ENCODE measurements at places on chromosomes 16 and 17. TPM values are rescaled to one million over a fixed set of nuclear protein-coding genes. Genes with fewer than 3 reads are reported as not detected.

GRCh38 chr17:56910509-56911235 is 3.2 kb downstream of the TRIM25 start:
- no peak for DNase-seq

- DNase-seq = no peak
These were observed 117.8 kb downstream of the SLC39A11 start for GRCh38 chr17:72974605-72975232.

DNA sequence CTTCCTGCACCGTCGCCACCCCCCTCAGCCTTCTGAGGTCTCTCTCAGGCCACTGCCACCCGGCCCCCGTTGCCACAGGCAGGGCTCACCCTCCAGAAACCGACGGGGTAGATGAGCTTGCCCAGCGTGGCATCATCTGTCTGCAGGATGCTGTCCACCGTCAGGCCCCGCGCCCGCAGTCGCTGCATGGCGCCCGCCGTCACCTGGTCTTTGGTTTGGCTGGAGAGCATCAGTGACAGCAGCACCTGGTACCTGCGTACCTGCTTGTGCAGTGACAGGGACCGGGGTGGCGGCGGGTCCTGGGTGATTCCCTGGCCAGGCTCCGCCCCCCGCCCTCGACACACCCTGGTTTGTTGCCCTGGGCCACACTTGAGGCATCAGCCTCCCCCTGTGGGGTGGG is 3.1 kb downstream of the NTHL1 start:
- DNase-seq = no peak

DNA sequence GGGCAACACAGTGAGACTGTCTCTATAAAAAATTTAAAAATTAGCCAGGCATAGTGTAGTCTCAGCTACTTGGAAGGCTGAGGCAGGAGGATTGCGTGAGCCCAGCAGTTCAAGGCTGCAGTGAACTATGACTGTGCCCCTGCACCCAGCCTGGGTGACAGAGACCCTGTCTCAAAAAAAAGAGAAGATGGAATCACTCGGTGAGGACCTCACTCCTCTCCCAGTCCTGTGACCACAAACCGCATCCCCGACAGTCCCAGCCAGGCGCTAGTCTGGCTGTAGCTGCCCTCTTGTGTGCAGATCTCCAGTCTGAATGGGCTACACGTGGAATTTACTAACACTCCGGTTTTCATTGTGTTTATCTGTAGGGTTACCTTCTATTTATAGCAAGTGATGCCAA is 11.1 kb downstream of the DEXI start:
- DNase-seq = no peak

DNA sequence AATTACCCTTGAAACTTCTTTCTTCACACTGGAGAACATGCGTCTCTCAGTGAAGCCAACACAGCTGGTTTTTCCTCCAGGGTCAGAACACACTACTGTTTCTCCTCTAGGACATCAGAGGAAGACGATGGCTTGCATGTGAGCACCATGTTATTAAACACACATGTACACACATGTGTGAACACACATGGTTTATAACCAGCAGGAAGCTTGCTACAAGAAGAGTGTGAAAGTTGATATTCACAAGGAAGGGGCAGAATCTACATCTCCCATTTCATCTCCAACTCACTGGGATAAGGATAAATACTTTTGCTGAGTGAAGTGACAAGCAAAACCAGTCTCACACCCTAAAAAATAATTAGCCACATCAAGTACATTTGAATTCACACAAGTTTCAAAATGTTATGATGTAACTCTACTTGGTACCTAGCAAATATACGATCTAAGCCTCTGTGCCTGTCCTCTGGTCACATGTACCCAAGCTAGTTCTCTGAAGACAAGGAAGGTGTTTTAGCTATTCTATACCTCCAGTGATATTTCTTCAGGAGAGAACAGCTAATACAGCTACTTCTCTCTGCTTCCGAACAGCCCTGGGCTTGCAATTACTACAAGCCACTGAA is 127.7 kb downstream of the PARN start:
- no peak for DNase-seq

DNA sequence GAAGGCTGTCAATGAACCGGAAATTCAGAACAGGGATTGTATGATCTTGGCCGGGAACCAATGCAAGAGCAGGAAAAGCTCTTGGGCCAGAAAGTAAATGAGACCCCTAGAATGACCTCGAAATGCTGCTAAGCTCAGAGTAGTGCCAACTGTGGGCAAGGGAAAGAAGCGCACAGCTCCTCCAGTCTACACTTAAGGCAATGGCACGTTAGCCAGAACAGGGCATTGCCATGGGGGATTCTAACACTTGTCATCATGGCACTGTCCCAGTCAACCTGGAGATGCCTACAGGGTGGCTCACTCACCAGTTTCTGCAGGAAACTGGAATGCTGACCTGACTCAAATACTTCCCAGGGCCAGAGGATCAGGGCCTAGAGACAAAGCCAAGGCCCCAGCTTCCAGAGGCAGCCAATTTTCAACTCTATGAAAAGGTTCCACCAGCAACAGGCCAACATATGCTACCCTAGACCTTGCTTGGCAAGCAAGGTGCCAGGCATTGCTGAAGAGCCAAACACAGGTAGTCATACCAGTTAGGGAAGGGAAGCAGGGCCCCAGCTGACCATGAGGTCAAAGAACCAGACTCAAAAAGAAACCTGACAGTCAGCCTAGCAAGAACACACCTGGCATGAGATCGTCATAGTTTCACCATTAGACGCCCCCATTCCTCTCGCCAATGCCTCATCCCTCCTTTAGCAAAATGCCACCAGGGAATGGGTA is 34.9 kb downstream of the ARHGAP17 start:
- DNase-seq = no peak

DNA sequence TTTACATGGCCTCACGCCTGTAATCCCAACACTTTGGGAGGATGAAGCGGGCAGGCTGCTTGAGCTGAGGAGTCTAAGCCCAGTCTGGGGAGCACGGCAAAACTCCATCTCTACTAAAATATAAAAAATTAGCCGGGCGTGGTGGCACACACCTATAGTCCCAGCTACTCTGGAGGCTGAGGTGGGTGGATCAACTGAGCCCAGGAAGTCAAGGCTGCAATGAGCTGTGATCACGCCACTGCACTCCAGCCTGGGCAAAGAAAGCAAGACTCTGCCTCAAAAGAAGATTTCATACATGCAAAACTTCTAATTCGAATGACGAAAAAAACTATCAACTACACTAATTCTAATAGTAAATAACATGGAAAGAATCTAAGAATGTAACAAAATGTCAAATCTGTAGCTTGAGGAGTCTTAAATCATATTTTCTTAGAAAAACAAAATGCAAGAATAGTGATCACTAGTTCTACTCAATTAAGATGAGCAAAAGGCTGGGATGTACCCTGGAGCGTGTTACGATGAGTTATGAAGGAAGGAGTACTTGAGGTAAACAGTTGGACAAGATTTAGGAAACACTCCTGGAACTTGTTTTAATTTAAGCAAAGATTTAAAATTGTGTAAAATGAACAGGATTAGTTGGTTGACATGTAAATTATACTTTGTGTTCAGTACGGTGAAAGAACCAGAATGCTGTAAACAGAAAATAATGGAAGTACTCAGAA is 20.7 kb downstream of the YWHAE start:
- DNase-seq = no peak

- DNase-seq = no peak
These were observed 177.3 kb downstream of the SEC14L1 start for GRCh38 chr17:77318021-77318420.

DNA sequence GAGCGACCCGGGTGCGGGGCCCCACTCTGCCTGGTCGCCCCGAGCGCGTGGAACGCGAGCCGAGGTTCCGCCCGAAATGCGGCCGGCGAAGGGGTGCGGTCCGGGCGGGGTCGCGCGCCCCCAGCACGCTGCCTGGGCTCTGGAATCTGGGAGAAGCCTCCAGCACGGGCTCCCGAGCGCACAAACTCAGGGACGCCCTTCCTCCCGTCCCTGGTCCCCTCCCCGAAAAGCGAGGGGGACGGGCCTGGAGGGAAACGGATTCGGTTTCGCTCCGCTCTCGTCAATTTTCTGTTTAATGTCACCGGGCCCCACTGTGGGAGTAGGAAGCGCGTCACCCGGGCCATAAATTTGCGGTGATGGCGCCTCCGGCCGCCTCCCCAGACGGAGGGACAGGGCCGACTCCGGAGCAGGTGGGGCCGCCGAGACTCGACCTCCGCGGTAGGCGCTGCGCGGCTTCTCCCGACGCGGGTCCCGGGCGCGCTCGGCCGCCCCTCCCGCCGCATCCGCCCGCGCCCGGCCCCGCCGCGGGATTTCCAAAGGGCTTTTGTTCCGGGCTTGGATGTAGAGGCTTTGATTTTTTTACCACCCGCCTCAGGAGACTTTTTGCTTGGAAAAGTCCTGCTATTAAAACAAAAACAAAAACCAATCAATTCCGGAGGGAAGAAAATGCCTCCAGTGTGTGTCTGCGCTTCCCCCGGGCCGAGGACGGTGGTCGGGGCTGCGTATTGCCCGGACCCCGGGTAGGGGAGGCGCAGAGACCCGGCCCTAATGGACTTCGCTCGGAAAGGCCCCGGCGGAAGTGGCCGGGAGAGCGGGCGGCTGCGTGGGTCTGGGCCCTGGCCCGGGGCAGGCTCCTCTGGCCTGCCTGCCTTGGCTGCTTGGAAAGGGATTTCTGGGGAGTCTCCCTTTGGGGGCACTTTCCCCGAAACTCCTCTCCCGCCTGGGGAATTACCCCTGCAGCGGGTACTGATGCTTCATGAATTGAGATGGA is 7.9 kb upstream of the BAHCC1 start:
- DNase-seq = peak; percentile 80

GRCh38 chr17:19978209-19978802 is 678 bp upstream of the AKAP10 start:
- DNase-seq = peak; percentile 80

DNA sequence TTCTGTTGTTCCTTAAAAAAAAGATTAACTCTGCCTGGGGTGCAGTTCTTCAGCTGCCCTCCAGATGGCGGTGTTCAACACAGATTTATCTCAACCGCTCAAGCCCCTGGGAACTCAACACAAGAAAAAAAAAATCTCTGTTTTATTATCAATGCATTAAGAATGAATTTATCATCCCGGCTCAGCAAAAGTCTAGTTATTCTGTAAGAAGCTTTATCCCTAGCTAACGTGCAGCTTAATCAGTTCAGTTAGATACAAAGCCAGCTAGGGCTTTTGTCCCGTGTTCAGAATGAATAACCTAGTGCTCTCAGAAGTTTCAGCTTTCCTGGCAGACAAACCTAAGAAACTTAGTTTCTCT is 475.9 kb upstream of the CCL2 start:
- DNase-seq = no peak

DNA sequence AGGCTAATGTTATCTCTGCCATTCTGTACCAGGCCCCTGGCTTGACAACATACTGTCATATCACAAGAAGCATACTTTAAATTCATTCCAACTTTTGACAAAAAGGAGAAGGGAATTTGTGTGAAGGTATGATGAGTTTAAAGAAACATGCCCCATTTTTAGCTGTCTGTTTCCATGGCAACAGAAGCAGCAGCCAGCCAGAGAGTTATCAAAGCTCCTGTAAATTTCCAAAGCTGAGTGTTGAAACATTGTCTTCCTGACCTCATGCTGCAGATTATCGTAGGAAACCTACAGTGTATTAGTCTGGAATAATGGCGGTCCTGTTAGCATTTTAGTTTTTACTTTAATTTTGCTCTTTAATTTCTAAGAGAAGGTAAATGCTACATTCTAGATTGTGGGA is 124.9 kb downstream of the MRTFB start:
- DNase-seq = no peak

DNA sequence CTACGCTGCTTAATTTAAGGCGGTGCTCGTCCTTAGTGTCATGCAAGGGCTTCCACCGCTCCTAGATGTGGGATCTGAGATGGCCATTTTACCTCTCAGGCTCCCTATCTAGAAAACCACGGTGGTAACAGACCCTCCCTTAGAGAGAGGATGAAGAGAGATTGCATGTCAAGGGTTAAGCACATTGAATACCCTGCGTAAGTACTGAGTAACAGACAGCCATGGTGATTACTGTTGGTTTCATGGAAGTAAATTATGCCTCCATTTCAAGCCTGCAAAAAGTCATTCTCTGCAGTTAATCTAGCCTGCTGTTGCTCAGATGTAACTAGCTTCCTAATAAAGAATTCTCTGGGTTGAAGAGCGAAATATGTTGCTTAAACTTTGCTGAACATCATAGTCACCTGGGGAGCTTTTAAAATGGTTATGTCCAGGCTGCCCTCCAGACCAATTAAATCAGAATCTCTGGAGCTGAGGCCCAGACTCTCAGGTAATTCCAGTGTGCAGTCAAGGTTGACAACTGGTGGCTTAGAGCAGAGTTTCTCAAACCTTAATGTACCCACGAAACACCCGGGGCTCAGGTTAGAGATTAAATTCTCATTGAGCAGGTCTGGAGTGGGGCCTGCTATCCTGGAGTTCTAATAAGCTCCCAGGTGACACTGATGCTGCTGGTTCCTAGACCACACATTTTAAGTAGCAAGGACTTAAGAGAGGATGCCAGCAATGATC is 167.1 kb downstream of the SNX29 start:
- no peak for DNase-seq

GRCh38 chr17:2801841-2802240 is 5.6 kb downstream of the RAP1GAP2 start:
- no peak for DNase-seq

DNA sequence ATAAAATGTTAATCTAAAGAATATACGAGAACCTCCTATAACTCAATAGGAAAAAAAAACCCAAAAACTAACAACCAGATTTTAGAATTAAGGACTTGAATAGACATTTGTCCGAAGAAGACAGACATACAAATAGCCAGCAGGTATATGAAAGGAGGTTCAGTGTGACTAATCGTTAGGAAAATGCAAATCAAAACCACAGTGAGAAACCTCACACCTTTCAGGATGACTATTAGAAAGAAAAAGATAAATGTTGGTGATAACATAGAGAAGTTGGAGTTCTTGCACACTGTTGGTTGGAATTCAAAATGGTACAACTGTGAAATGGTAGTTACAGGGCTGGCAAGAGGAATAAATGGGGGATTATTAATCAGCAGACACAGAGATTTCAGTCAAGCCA is 339.0 kb downstream of the TMEM114 start:
- DNase-seq = no peak

DNA sequence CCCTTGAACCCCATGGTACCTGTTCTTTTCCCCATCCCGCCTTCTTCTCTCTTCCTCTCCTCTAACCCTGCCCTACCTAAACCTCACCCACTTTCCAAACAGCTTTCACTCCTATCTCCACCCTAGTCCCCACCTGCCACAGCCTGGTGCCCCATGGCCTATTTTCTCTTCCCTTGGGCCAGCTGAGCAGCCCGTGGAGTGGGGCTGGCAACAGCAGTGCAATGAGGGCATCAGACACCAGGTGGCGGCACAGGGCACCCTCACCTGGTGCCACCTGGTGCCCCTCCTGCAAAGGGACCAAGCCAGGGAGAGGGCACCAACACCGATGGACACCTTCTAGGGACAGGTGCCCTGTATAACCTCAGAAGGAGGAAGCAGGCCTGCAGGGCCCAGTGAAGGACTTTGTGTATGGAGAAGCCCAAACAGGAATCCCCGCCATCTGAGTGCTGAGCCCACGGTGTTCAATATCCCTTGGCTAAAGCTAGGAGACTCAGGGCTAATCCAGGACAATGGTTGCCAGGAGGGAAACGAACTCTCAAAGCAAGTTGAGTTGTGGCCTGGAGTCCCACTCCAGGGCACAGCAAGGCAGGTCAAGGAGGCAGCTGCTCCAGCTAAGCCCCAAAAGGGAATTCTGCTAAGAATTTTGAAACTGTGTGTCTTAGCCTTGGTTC is 4.0 kb upstream of the ABCC3 start:
- peak; percentile 53 for DNase-seq

- DNase-seq = peak; percentile 62
These were observed 27.5 kb upstream of the KRT17 start for GRCh38 chr17:41651625-41652460.

ADAP2 gene
- 8.6 TPM for total RNA-seq

HAS3 gene
- 0.30 TPM for total RNA-seq

GLTPD2 gene
- not detected for total RNA-seq

RASL10B gene
- total RNA-seq = 18.9 TPM

P2RX5 gene
- total RNA-seq = 19.4 TPM

CCL17 gene
- not detected for total RNA-seq

TAC4 gene
- 0.43 TPM for total RNA-seq
